ENCODE measurements at places on chromosomes 12 and 14.

DNA sequence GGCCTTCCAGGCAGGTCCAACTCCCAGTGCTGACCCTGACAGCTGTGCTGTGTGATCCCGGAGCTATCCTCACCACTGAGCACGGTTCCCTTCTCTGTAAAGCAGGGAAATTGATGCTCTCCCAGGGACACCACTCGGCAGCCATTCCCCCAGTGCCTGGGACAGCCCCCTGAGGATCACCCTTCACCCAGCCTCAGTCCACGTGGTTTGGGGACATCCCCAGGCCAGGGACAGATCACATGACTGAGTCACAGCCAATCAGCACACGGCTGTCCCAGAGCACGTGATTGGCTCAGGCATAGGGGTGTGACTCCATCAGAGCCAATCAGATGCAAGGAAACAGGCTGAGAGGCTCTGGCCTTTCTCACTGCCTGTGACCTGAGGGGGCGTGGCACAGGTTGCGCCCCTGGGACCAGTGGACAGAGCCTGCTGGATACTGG is 68.8 kb upstream of the SFSWAP start:
- DNase-seq = no peak

DNA sequence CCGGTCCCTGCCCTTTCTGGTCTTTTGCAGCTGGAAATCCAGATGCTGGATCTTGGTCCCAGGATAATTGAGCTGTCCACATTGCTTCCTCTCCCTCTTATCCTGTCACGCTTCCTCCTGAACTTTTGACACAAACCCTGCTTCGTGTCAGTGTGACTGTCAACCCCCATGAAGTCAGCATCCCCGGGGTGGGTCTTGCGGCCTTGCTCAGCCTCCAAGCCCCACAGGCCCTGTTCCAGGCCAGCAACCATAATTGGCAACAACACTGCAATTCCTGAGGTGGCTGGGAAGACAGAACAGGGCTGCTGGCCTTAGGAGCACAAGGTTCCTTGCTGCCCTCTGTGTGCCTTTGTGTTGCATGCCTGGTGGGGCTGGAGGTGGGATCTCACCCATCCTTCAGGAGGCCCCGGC is 74.9 kb downstream of the NTF3 start:
- no peak for DNase-seq

DNA sequence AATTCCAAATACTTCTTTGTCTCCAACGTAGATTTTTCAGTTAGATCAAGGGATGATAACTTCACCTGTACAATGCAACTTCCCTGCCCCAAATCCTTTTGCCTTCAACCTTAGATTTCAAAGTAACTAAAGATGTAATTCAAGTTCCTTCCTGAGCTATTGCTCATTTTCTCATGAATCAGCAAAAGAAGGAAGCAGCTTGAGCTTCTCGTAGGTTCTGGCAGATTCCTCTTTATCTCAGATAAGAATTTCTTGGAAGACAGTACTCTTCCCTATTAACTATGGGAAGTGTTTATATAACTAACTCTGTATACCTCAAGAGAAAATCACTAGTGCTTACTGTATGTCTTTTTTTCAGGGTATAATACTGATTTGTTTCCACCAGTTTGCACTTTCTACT is 203.8 kb downstream of the RASSF9 start:
- DNase-seq = no peak

- no peak for DNase-seq
These were observed 518.2 kb downstream of the TMEM132D start for GRCh38 chr12:129385637-129385990.

DNA sequence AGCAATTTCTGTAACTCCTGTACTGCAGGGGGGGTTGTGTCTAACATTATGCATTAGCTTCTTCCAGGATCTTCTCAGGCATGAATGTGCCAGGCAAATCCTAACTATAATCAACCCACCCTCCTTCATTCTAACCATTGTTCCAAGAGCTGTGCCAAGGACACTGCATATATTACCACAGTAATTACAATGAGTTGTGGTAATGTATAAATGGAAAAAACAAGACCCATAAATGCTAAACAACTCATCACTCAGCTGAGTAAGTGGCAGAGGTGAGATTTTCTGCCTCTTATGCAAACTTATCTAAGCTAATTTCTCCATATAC is 80.6 kb downstream of the PRKD1 start:
- DNase-seq = no peak

- no peak for DNase-seq
These were observed 32.9 kb downstream of the ALKBH1 start for GRCh38 chr14:77674931-77675330.

GRCh38 chr14:64421166-64421565 is 33.0 kb downstream of the MTHFD1 start:
- no peak for DNase-seq

DNA sequence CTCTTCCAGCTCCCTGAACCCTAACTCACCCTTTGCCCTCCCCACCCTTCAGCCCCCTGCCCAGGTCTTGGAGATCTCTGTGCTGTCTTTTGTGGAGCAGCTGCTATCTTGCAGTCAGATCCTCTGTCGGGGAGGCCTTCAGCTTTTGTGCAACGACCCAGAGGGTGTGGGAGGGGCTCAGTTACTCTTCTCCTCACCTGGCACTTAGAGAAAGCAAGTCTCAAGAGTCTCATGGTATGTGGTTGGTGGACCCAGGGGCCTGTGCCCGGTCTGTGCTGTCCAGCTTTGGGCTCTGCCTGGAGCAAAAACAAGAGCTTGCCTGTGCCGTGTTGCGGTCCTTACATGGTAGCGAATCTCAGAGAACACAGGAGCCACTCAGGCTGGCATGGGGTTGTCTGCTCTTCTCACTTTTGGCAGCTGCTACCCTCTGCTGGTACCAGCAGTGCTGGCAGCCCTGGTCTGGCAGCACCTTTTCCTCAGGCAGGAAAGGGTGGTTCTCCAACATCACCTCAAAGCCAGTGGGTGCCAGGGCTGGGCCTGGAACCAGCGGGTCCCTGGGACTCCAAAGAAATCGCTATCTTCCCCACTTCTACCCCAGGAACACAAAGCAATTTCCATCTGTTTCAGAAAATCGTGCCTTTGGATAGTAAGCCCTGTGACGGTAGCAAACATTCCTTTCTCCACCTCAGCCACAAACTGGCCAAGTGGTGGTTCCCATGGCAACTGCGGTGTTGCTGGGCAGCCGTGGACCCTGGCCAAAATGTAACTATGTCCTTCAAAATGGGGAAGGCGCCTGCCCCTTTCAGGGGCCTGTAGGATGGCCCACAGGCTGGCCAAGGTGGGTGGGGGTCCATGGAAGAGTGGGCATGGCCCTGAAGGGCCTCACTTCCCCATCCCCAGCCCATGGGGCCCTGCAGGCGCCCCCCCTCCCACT is 90.0 kb downstream of the RIN3 start:
- peak; percentile 12 for DNase-seq

DNA sequence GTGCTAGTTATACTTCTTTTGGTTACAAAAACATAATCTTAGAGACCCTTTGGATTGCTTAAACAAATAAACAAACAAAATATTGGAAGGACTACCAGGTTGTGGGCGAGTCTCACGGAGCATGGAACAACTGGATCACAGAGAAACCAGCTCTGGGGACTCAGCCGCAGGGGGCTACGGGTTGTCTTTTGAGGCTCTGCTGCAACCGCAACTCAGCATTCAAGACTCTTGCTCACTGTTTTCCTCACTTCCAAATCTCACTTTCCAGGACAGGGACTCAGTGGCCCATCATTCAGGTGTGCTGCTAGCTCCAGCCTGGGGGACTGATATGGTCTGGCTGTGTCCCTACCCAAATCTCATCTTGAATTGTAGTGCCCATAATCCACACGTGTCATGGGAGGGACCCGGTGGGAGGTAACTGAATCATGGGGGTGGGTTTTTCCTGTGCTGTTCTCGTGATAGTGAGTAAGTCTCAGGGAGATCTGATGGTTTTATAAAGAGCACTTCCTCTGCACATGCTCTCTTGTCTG is 14.0 kb upstream of the SERPINA4 start:
- DNase-seq = no peak

DNA sequence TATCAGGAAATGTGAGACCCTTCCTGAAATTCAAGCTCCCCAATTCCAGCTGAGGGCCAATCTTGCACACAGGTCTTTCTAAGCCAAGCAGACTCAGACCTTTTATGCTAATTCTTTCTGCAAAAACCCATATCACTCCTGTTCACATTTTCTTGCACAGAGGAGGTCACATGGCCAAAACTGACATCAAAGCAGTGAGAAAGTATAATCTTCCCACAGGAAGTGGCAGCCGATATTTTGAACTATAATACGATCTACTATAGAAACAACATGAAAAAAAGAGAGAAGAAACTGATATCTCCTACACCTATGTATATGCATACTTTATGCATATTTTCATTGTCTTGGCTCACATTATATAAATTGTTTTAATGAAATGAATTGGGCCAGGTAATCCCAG is 132.9 kb upstream of the SSTR1 start:
- no peak for DNase-seq

DNA sequence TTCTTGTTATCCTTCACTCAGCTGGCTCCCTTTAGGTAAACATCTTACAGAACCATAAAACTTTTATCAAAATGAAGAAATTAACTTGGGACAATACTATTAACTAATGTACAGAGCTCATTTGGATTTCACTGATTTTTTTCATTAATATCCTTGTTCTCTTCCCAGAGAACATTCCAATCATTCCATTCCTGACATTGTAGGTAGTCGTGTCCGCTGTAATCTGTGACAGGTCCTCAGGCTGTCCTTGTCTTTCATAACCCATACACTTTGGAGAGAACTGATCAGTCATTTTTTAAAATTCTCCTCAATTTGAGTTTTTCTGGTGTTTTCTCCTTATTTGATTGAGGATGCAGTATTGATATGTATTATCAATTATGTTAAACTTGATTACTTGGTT is 916.8 kb downstream of the GALC start:
- no peak for DNase-seq

GRCh38 chr14:70898111-70898745 is 9.0 kb upstream of the PCNX1 start:
- DNase-seq = no peak

DNA sequence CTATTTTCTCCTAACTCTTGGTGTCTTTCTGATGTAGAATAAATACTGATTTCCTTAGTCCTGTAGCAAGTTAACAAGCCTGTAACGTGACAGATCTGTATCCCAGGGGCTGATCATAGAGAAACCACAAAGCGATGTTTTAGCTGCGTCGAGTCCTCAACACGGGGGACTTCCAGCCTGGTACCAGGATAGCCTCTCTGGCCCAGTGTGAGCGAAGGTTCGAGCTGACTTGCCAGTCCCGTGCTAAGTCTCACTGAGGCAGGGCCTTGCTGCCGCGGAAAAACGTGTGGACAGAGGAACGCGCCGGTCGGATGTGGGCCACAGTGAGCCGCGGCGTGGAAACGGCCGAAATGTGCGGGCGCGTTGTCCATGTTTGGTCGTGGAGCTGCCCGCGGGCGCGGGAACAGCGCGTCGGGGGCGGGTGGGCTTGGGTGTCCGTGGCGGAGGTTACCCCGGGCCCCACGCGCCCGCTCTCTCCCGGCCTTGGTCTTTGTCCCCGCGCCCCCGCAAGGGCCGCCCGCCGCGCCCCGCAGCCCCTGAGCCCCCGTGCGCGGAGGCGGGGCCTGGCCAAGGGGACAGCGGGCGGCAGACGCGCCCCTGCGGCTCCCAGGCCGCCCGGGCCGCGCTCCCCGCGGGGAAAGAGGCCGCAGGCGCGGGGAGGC is 531 bp upstream of the EML1 start:
- no peak for DNase-seq

- no peak for DNase-seq
These were observed 48.5 kb downstream of the SAV1 start for GRCh38 chr14:50619569-50620141.

GRCh38 chr14:90903101-90903500 is 86.9 kb upstream of the TTC7B start:
- DNase-seq = peak; percentile 13

DNA sequence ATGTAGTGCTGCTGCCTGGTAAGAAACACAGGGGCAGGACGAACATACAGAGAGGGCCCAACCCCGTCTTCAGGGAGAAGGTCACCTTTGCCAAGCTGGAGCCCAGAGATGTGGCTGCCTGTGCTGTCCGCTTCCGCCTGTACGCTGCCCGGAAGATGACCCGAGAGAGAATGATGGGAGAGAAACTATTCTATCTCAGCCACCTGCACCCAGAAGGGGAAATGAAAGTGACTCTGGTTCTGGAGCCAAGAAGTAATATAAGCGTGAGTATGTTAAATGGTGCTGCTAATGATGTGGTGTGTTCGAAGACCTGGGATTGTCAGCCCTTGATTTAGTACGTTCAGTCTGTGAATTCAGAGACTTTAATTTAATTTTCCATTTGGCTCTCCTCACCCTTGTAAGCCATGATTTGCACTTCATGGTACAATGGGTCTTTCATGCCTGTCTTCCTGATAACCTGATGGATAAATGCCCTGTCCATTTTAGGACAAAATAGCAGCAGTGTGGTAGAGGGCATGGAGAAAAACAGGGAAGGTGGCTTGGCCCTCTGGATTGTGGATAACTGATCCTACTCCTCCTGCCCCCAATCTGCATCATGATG is 318.9 kb downstream of the SNAPC1 start:
- DNase-seq = no peak

- DNase-seq = no peak
These were observed 95.2 kb downstream of the RBM19 start for GRCh38 chr12:113870890-113871289.

DNA sequence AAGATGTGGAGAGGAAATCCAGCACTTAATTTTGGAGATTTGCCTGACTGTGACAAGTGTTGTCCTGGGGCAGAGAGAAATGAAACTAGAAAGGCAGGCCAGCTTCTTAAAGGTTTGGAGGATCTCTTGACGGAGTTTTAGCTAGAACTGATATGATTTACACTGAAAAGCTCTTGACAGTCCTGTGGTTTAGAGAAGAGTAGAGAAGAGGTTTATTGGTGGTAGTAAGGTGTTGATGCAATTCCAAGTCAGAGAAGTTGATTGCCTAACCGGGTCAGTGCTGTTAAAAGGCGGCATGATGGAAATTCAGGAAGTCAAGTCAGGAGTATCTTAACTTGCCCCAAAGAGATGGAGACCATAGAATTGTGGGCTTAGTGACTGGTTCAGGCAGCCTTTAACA is 89.0 kb upstream of the TRAF3 start:
- DNase-seq = no peak

DNA sequence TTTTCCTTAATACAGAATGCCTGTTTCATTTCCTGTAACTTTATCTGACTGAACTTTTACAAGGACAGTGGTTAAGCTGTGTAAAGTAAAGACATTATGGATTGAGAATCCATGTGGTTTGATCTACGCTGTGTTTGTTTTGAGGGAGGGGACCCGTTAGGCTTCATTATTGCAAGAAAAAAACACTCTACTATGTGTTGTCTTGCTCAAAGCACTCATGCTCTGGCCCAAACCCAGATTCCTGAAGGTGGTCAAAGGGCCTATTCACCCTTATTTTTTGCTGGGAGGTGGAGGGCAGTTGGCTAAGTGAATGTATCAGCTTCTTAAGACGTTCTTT is 11.9 kb downstream of the RNF10 start:
- no peak for DNase-seq

- DNase-seq = no peak
These were observed 148.7 kb downstream of the BCL11B start for GRCh38 chr14:99123208-99123870.

All from activated T-helper 1 cell treated with anti-CD3 and anti-CD28 coated beads, Interleukin-2, amount 50 U/mL, for 16 hours (primary cell).